Stimulated activated CD4-positive, alpha-beta T cell treated with anti-CD3 and anti-CD28 coated beads, Interleukin-1b, Interleukin-23, amount 100 ng/mL, for 48 hours (primary cell): ENCODE measurements at places on chromosomes 6 and 20.

GRCh38 chr6:16964553-16965499 is 137.0 kb upstream of the STMND1 start:
- DNase-seq, result peak; percentile 65

GRCh38 chr6:79789896-79790295 is 157.5 kb downstream of the ELOVL4 start:
- no peak for DNase-seq

DNA sequence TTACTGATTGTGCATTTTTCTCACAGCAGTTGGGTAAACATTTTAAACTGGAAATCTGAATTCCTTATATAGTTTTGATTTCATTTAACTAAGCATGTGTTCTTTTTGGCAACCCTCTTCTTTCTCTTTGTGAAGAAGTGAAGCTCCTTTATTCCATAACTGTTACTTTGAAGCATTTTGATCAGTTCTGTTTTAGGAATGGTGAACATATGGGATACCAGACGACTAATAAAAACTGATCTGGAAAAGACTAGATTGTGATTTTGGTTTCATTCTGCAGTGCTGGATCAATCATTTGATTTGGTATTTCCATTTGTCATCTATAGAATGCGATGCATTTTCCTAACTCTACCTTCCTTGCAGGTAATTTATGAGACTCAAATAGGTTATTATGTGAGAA is 9.8 kb downstream of the AFG1L start:
- no peak for DNase-seq

DNA sequence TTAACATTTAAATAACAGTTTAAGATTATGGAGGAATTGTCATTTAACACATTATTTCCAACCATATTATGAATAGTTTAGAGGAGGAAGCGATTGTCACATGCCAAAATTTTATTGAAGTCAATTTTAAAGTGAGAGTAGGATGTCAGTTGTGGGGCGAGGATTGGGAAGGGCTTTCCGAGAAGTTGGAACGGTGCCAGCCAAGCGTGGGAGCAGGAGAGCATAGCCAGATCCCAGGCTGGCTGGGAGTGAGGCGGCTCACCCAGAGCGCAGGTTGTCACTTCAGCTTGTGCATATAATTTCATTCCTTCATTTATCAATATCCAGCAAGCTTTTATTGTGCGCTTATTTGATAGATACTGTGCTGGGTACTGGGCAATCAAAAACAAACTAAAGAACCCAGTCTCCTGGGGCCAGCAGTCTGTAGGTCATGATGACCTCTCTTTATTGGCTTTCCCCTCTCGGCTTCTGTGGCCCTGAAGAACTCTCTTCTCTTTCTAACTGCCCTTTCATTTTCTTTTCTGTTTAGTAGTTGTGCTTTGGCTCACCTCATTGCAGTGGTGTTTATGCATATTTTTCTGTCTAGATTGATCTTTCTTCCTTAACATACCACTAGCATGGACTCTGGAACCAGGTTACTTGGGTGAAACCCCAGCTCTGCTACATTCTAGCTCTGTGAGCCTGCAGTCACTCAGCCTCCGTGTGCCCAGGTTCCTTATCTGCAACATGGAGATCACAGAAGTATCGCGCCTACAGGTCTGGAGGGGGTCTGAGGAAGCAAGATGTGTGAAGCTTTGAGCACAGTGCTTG is 6.4 kb downstream of the CEP43 start:
- DNase-seq, result no peak

GRCh38 chr6:133918208-133918930 is 29.5 kb downstream of the TCF21 start:
- DNase-seq, result no peak

GRCh38 chr6:28208111-28208659 is 16.9 kb upstream of the ZSCAN9 start:
- no peak for DNase-seq

- no peak for DNase-seq
Observed at GRCh38 chr20:36408219-36408618, 102.1 kb downstream of the DLGAP4 start.

DNA sequence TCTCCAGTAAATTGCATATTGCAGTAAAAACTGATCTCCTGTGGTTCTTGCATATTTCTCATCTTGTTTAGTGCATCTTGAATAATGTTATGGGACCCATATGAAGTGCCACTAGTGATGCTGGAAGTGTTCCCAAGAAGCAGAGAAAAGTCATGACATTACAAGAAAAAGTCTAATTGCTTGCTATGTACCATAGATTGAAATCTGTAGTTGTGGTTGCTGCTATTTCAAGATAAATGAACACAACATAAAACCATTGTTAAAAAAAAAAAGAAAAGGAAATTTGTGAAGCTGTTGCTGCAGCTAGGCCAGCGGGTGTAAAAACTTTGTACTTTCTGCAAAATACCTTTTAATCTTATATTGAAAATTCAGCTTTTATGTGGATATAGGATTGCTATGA is 304.5 kb downstream of the PHF3 start:
- DNase-seq, result no peak

DNA sequence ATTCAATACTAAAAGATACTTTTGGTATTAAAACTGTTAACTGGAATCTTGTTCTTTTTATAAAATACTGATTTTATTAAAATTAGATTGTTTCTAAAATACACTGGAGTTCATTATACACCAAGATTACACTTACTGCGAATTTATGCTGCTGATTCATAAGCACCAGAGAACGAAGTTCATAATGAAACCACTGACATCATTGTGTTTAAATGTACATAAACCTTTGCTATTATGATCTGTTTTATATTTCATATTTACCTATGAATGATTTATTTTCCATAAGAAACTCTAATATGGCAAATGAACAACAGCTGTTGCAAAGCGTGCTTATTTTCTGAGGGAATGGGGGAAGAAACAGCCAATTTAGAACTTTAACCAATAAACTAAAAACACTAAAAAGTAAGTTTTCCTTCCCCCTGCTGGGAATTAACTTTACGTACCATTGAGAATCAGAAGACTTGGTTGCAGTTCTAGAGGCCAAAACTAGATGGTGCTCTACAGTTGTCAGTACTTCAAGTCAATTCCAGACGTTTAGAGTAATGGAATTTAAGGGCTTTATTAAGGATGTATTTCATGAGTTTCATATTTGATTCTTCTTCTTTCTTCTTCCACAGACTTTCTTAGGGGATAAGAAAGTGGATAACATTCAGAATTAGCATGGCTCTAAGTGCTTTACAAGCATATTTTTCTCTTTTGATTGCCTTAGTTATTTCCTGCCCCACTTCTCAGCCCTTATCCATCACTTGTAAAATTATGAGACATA is 30.8 kb upstream of the COL19A1 start:
- no peak for DNase-seq
